ENCODE measurements at places on chromosomes 3 and 15.
A peak's percentile ranks its signal among the peaks of the same experiment; 100 is the strongest.

DNA sequence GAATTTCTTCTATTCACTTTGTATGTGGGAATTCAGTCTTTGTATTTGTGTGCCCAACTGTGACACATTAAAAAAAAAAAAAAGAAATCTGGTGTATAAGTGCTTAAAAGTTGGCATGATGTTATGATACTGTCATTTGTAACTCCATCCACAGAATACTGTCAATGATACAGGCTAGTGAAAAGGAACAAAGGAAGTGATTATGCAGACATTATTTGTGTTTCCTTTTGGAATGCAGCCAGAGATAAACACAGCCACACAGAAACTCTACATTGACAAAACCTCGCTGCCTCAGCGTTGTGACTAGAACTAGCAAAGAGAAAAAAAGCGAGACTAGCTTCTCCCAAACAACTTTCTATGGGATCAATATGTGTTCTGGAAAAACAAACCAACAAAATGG lies 519.2 kb upstream of the AGTR1 start:
- DNase-seq = peak; percentile 88

DNA sequence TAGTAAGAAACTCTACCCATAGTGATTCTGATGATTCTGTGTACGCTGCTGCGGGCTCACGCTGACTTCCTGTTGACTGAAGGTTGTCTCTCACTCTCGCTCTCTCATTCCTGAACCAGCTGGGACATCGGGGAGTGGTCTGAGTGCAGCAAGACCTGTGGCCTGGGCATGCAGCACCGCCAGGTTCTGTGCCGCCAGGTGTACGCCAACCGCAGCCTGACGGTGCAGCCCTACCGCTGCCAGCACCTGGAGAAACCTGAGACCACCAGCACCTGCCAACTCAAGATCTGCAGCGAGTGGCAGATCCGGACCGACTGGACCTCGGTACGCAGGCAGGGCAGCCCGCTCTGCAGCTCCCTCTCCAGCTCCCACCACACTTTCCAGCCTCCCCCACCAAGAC lies 63.6 kb upstream of the NR2E3 start:
- no peak for DNase-seq

- no peak for DNase-seq
Observed at GRCh38 chr3:172171396-172172075, 132.2 kb downstream of the FNDC3B start.

GRCh38 chr3:194221336-194221735 lies 85.4 kb downstream of the HES1 start:
- DNase-seq = no peak

DNA sequence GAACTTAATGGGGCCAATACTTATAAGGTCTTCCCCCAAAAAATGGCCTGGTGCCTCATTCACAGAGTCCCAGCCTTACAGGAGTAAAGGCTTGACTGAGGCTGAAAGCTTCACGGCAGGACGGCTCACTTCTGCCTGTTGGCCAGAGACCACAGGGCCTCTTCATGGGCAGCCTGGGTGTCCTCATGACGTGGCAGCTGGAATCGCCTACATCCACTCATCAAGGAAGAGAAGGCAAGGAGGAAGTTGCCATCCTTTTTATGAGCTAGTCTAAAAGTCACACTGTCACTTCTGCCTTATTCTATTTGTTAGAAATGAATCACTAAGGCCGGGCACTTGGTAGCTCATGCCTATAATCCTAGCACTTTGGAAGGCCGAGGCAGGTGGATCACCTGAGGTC lies 89.3 kb upstream of the DGKG start:
- no peak for DNase-seq

- no peak for DNase-seq
Observed at GRCh38 chr15:58109419-58109818, 28.8 kb upstream of the AQP9 start.

- no peak for DNase-seq
Observed at GRCh38 chr15:85097250-85097649, 115.6 kb downstream of the PDE8A start.

- no peak for DNase-seq
Observed at GRCh38 chr3:141286856-141287255, 55.2 kb downstream of the PXYLP1 start.

DNA sequence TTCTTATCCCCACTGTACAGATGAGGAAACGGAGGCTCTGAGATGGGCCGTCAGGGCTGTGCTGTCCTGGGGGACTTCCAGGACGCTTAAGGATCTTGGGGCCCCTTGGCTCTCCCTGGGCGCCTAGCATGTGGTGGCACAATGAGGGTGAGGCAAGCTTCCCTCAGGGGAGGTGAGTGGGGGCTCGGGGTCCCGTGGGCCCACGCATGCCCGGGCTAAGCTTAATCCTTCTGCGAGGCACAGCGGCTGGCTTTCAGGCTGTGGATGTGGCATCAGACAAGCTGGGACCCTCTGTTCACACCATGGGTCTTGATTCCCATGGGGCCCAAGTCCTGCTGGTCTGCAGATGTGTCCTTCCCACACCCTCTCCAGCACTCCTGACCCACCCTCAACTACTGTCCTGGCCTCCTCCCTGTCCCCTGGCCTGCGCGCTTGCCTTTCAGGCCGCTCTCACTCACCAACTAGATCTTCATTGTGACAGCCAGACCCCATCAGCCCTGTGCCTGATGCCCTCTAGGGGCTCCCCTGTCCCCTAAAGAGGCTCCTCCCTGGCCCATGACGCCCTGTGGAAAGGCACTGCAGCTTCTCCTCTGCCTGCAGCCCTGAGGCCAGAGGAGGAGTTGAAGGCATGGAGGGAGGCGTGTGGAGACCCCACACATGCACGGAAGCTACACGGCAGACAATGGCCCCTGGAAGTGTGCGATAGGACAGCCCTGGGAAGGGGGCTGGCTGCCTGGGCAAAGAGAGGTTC lies 11.3 kb downstream of the DUSP7 start:
- no peak for DNase-seq

DNA sequence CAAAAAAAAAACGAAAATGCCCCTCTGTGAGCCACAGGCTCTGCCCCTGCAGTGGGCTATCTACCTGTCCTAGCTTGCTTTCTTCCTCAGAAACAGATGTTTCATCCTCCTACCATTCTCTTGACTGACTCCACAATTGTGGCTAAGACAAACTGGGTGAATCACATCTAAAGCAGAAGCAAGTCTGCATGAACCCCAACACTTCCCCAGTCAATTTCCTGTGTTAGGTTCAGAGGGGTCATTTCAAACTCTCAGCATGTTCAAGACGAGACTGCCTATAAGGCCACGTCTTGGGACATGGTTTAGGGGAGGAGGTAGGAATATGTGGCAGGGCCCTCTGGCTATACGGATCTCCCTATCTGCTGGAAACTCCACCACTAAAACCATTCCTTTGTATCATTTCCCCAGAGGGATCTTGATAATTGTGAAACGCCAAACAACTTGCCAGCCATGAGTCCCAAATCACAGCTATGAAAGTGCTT lies 28.6 kb upstream of the ANKDD1A start:
- no peak for DNase-seq

GRCh38 chr3:187318819-187319616 lies 27.5 kb upstream of the MASP1 start:
- peak; percentile 63 for DNase-seq

- no peak for DNase-seq
Observed at GRCh38 chr3:45985532-45986302, 9.9 kb downstream of the FYCO1 start.

DNA sequence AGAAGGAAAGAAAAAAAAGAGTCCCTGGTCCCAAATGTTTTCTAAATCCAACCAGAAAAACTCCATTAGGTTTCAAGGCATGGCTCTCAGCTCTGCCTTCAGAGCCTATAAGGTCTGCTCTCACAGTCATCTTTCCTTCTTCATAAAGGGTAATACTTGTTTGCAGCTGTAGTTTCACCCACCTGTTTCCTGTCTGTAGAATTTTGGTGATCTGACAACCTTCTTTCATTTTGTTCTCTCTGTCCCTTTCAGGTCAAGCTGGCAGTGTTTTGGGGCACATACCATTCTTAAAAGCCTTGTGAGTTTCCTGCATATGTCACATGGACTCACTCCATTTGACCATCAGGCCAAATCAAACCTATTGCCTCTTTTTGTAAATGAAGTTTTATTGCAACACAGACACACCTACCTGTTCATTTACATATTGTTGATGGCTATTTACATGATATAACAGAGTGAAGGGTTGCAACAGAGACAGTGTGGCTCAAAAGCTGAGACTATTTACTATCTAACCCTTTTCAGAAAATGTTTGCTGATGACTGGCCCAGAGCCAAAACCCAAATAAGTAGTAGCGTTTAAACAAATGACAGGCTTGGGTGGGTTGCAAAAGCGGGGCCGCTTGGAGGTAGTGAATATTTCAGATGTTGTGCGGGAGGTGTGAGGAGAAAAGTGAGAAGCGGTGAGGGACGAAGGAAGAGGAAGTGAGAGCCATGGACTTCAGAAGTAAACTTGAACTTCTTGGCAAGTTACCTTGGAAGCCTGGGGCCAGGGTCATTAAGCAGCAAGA lies 292.7 kb upstream of the PROK2 start:
- DNase-seq = no peak
